GM12878 (cell line): ENCODE measurements at places on chromosomes 7 and 10. TPM values are rescaled to one million over a fixed set of nuclear protein-coding genes. Genes with fewer than 3 reads are reported as not detected.

The GDF2 gene
- not detected in 2 replicates for total RNA-seq

DNA sequence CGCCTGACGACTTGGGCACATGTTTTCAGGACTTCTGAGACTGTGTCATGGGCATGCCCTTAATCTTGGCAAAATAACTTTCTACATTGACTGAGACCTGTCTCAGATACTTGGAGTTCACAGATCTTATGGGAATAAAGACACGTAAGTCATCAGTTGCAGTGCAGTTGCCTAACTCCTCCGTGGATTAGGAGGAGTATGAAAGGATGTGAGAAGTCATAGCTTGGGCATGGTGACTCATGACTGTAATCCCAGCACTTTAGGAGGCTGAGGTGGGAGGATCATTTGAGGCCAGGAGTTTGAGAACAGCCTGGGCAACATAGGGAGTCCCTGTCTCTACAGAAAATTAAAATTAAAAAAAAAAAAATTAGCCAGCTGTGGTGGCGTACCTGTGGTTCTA, 49.6 kb downstream of the EXOC6 start:
- no peak overlapping the region for H3K4me3 ChIP-seq
- no peaks in the 10 kb centered on the region for H3K27me3 ChIP-seq
- peaks cover 4% of the 10 kb centered on the region; the same call in 1 of the 2 replicates for H3K4me1 ChIP-seq
- DNase-seq = no peak
- H3K36me3 ChIP-seq = no peaks in the 10 kb centered on the region

DNA sequence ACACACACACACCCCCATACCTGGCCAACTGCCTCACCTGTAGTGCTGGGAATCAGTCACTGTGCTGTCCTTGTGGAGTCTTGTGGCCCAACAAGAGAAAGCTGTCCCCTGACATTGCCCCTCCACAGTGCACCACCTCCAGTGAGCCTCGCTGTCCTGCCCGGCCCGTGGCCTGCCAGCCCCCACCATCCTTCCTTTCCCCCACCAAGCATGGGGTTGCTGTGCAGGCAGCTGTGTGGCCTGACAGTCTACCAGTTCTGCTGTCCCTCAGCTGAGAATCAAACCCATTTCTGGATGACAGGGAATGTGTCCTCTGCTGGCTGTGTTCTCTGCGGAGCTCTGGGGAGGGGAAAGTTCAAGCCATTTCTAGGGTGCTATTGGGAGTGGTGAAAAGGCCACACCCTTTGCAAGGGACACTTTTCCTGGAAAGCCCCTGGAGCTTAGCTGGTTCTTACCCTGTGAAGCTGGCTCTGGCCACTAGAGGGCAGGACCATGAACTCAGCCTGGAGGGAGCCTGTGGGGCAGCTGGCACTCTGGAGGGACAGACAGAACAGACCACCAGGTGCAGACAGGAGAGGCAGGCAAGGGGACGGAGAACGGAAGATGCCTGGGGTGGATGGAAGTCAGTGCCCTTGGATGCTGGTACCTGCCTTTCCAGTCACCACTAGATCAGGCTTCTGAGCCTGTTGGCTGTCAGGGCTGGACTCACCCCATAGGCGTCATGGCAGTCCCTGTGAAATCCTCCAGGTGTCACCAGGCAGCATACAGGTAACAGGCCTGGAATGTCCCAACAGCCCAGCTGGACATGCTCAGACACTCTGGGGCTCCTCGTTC, 10.5 kb upstream of the MTPAP start:
- DNase-seq = peak; percentile 39
- H3K27ac ChIP-seq = no peak overlapping the region
- no peaks in the 10 kb centered on the region for H3K36me3 ChIP-seq
- H3K4me1 ChIP-seq = peaks cover 4% of the 10 kb centered on the region
- no peaks in the 10 kb centered on the region for H3K27me3 ChIP-seq
- H3K4me3 ChIP-seq = no peak overlapping the region

The TAS2R3 gene
- total RNA-seq = 0.21 and 0.24 TPM in 2 replicates

GRCh38 chr10:103710490-103710889, 144.9 kb downstream of the SH3PXD2A start:
- no peak for DNase-seq
- no peaks in the 10 kb centered on the region; the same call in 1 of the 2 replicates for H3K27me3 ChIP-seq
- H3K36me3 ChIP-seq = no peaks in the 10 kb centered on the region
- H3K4me1 ChIP-seq = no peaks in the 10 kb centered on the region
- no peak overlapping the region for H3K4me3 ChIP-seq
- H3K27ac ChIP-seq = no peak overlapping the region

The GRID1 gene
- total RNA-seq = 0.08 TPM in 1 of 2 replicates, not detected in the other

DNA sequence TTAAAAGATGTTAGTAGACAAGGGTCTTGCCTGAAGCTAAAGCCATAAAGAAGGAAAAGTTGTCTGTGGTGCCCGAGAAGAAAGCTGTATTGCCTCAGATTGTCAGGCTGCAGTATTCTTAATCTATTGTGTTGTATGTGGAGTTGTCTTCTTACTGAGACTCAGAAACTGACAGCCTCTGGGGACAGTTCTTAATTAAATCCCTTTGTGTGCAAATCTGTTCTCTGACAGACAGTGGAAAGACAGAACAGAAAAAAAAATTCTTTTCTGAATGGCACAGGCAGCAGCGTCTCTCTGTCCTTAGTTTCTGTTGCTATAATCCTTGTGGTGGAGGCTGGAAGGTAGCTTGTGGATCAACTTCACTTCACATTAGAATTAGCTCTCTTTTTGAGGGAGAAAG, 16.8 kb downstream of the VWC2 start:
- H3K4me3 ChIP-seq = no peak overlapping the region
- no peaks in the 10 kb centered on the region for H3K36me3 ChIP-seq
- DNase-seq = no peak
